ENCODE measurements at places on chromosomes 1 and 21.

- no peak for DNase-seq
Observed at GRCh38 chr1:4668743-4669700, 14.6 kb downstream of the AJAP1 start.

GRCh38 chr1:40635763-40636500 is 29.6 kb downstream of the RIMS3 start:
- no peak for DNase-seq

DNA sequence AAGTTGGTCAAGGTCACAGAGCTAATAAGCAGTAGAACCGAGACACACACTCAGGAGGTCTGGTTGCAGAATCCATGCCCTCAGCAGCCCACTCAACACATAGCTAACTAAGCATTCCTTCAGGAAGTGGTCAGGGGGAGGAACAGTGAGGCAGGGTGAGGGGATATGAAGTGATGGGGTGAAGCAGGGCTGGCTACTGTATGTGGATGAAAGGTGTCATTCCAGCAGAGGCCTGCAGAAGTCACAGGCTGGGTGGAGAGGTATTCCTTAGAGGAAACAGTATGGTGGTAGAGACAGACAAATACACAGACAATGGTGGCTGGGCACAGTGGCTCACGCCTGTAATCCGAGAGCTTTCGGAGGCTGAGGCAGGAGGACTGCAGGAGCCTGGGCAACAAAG is 14.1 kb downstream of the TMCO4 start:
- no peak for DNase-seq

GRCh38 chr1:189609167-189609566 is 868.5 kb downstream of the BRINP3 start:
- no peak for DNase-seq

- DNase-seq: no peak
Observed at GRCh38 chr1:239125027-239125426, 261.3 kb upstream of the CHRM3 start.

DNA sequence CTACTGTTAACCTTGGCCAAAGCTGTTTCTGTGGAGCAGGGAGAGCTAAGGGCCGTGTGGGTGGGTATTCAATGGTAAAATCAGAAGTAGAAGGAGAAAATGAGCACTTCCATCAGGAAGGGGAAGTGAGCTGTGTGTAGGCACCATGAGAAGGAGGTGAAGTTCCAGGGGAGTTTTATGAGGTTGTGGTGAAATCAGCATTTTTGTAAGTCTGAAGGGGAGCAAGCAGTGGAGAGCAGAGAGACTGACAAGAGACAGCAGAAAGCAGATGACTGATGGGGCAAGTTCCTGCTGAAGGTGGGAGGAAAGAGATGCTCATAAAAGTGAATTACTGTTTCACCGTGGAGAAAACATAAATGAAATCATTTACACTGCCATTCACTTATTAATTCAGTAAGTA is 2.7 kb upstream of the GPR88 start:
- DNase-seq: no peak

DNA sequence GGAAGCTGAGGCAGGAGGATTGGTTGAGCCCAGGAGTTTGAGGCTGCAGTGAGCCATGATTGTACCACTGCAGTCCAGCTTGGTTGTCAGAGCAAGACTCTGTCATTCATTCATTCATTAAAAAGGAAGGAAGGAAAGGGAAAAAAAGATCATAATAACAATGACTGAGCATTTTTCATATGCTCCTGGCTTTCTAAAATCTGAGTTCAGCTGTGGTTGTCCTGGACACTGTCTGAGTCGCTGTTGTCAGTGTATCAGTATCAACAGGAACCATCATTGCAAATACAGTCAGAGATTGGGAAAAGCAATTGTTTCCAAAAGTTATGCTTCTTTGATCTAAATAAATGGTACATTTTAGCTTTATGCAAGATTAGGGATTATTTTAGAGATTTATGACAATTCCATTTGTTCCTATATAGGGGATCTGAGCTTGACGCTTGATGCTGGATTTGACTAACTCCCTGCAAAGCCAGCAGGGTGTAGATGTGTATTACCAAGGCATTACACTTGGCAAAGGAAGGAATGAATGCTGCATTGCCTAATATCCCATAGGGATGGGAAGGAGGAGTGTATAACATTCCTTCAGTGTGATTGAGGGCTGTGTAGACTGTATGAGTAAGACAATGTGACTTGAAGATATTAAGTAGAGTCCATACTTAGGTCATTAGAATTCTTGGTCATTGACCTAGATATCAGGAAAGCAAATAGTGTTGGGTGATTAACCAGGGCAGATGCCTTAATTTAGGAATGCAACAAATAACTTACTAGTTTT is 100.2 kb downstream of the DISP1 start:
- peak; percentile 18 for DNase-seq

DNA sequence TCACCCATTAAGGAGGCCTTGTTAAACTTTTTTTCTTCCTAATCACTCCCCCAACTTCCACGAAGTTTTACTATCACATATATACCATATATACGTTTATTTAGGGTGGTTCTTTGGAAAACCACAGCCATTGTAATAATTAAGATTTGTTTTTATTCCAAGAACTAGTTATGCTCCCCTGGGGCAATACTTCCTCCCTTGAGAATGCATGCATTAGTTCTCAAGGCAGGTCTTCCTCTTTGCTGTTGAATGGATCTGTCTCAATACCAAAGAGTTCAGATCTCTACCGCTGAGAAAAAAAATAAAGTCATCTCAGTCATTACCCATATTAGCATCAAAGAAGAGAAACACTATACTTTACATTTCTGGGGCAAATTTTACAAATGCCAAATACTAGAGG is 567.7 kb upstream of the RGS18 start:
- DNase-seq: no peak

GRCh38 chr1:181637998-181638397 is 154.7 kb downstream of the CACNA1E start:
- no peak for DNase-seq

DNA sequence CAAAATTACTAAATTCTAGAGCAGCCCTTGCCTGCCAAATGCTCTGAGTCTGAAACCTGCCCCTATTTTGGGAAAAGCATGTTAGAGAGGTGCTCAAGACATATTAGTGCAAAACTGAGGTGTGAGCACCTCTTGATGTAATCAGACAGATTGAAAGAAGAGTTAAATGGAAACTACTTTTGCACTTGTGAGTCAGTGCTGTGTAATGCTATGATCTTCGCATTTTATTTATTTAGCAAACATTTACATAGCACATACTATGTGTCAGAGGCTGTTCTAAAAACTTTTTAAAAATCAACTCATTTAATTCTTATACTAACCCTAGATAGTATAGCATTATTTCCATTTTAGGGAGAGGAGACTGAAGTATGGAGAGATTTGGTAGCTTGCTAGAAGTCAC is 138.1 kb downstream of the ELAVL4 start:
- no peak for DNase-seq

- no peak for DNase-seq
Observed at GRCh38 chr1:77405186-77405585, 123.4 kb downstream of the AK5 start.

GRCh38 chr1:21669258-21670058 is at the start of gene RAP1GAP:
Gene RAP1GAP (minus strand): TSS chr1:21669357. CDS start chr1:21620032, 49,325 bp downstream.
- peak; percentile 47 for DNase-seq
